ENCODE measurements at places on chromosomes 7 and 10.

- no peak for DNase-seq
Observed at GRCh38 chr7:151316896-151317295, 24.7 kb upstream of the NUB1 start.

DNA sequence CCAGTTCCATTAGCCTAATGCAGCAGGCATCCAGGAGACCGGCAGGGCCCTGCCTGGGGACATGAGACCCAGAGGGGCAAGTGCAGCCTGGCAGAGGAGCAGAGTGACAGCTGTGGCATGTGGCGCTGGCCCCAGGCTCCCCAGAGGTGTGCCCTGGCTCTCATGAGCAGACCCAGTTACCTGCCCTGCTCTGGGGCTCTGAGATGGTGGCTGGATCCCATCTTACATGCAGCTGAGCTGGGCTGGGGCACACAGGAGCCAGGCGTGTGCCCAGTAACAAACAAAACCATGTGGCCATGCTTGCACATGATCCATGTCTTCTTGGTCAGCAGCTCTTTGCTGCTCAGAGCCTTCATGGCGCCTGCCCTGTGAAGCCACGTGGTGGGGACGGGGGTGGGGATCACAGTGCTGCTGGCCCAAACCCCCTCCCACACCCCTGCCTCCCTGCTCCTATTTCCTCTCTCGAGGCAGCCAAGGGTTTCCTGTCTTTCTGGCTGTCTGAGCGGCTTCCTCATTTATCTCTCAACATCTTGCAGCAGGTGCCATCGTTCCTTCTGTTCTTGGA, 40.3 kb upstream of the GTF2I start:
- DNase-seq, result no peak

- DNase-seq, result peak; percentile 85
Observed at GRCh38 chr10:89391907-89392756, at the start of gene IFIT1. IFIT1 (plus strand) TSS chr10:89392623; CDS start chr10:89392713, 90 bp downstream.

DNA sequence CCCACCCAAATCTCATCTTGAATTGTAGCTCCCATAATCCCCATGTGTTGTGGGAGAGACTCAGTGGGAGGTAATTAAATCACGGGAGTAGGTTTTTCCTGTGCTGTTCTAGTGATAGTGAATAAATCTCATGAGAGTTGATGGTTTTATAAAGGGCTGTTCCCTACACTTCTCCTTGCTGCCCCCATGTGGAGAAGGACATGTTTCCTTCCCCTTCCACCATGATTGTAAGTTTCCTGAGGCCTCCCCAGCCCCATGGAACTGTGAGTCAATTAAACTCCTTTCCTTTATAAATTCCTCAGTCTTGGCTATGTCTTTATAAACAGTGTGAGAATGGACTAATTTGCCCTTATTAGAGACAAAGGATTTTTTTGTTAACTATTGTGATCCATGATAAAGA, 48.5 kb upstream of the MKX start:
- DNase-seq, result no peak

- DNase-seq, result no peak
Observed at GRCh38 chr7:118473271-118473670, 248.8 kb downstream of the ANKRD7 start.

GRCh38 chr10:3235996-3236510, 63.5 kb upstream of the PITRM1 start:
- no peak for DNase-seq

Data from AG09319 (cell line).